CD4-positive, alpha-beta memory T cell (primary cell): ENCODE measurements at places on chromosomes 4 and X. TPM values are rescaled to one million over a fixed set of nuclear protein-coding genes. Genes with fewer than 3 reads are reported as not detected.

Gene TMEM144
- polyA plus RNA-seq: not detected

Gene AKAP4
- not detected for polyA plus RNA-seq

Gene MAML3
- 0.15 TPM for polyA plus RNA-seq

Gene MAOB
- not detected for polyA plus RNA-seq

Gene CWH43
- polyA plus RNA-seq: not detected

Gene ODAPH
- polyA plus RNA-seq: not detected

Gene SPIN2B
- 35.3 TPM for polyA plus RNA-seq

Gene APEX2
- polyA plus RNA-seq: 17.8 TPM

Gene CSAG2
- not detected for polyA plus RNA-seq

Gene TMEM47
- not detected for polyA plus RNA-seq

Gene USP26
- not detected for polyA plus RNA-seq

Gene IGSF1
- polyA plus RNA-seq: not detected

Gene FDCSP
- polyA plus RNA-seq: not detected
